Stimulated activated CD8-positive, alpha-beta memory T cell treated with anti-CD3 and anti-CD28 coated beads, Interleukin-15, amount 100 ng/mL, for 24 hours (primary cell): ENCODE measurements at places on chromosomes 2 and 18.

DNA sequence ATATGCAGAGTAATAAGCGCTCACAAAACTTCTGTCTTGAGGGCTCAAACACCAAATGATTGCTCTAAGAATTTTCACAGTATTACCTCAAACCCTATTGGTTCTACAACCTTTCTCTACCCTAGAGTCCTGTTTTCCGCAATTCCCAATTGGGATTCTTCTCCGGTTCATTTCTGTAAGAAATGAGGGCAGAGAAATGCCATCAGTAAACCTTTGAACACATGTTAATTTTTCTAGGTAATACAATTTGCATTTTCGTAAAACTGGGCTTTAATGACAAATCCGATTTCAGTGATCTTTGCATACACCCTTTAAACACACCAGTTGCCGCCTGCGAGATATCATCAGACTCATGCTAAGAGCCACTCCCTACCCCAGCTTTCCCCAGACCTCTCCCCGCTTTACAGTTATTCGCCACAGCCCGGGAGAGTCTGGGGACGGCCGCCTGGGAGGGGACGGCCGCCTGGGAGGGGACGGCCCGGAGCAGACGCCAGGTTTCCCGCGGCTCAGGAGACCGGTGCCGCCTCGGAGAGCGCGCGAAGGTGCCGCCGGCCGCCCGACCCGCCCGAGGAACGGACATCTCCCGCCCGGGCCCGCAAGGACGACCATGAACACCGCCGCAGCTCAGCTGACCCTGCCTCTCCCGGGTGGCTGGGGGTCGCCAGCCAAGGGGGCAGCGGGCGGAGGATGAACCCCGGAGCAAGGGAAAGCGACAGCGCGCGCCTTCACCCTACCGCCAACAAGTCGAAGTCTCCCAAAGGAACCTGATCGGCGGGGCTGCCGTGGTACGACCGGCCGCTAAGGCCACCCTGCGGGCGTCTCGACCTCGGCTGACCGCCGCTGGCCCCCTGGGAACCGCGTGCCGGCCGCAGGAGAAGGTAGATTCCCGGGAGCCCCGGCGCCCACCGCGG is 463 bp downstream of the SMC6 start:
- no peak for DNase-seq

DNA sequence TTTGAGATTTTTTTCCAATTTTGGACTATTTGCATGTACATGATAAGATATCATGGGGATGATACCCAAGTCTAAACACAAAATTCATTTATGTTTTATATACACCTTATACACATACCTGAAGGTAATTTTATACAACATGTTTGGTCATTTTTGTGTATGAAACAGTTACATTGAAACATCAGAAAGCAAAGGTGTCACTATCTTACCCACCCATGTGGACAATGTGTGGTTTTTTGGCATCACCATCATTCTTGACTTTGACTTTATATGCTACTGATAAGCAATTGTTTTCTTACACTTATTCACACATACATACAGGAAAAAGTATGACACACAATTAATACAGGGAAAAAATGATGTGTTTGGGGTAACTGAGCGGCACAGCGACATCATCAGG is 51.0 kb upstream of the ACVR1 start:
- no peak for DNase-seq

- DNase-seq, result no peak
Measured at GRCh38 chr2:113278742-113279139, at the start of gene PAX8. Gene PAX8, minus strand, starts transcription at chr2:113278921. Its CDS starts 527 bp downstream, at chr2:113278394.

DNA sequence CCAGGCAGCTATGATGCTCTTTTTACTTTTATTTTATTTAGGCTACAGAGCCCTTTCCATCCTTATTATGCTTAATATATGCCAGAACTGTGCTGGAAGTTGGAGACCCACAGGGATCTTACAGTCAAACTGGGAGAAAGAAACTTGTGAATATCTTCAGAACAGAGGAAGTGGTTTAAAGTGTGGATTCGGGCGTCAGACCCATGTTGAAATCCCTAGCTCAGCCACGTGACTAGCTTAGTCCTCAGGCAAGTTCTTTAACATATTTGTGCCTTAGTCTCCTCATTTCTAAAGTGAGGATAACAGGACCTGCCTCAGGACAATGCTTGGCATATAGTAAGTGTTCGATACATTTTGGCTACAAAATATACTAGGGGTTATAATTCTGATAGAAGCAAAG is 59.1 kb downstream of the MAP3K20 start:
- no peak for DNase-seq

- no peak for DNase-seq
Measured at GRCh38 chr18:75219745-75220375, 9.3 kb downstream of the TSHZ1 start.

DNA sequence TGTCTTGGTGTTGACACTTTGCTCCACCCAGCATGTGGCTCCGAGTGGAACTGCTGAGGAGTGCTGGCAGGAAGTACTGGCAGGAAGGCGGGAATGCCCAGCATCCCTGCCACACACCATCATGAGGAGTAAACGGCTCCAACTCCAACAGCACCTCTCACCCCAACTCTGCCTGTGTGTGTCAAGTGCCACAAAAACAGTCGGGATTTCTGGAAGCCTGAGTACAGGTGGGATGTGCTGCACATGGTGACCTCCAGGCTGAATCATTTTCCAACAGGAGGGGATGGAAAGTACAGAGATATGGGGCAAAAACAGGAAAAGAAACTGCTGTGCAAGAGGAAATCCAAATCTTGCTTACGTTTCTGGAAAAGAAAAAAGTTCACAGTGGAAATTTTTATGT is 53.6 kb downstream of the PARD6G start:
- DNase-seq, result no peak

GRCh38 chr2:81481994-81482368 is 1177.4 kb upstream of the LRRTM1 start:
- no peak for DNase-seq

GRCh38 chr18:59141294-59142068 is 1.8 kb downstream of the SEC11C start:
- no peak for DNase-seq

- DNase-seq, result no peak
Measured at GRCh38 chr2:205170399-205170798, 511.9 kb upstream of the NRP2 start.

DNA sequence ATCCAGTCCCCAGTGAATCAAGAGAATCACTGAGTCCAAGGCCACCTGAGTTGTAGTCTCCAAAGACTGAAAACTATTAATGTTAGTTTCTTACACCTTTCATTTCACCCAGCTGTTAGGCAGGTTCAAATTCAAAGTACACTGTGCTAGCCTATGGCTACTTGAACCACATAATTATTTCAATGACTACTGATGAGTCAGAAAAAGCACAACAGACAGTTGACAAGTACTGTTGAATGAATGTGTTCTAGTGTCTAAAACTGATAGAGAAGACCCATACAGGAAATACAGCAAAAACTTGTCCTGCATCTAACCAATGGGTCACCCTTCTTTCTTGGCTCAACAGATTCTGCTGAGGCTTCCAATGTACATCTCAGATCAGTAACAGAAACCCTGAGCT is 160.9 kb downstream of the MYO5B start:
- DNase-seq, result no peak

GRCh38 chr2:238427435-238428162 is 872 bp downstream of the ASB1 start:
- DNase-seq, result no peak

GRCh38 chr2:168160897-168161296 is 86.5 kb downstream of the STK39 start:
- DNase-seq, result no peak

DNA sequence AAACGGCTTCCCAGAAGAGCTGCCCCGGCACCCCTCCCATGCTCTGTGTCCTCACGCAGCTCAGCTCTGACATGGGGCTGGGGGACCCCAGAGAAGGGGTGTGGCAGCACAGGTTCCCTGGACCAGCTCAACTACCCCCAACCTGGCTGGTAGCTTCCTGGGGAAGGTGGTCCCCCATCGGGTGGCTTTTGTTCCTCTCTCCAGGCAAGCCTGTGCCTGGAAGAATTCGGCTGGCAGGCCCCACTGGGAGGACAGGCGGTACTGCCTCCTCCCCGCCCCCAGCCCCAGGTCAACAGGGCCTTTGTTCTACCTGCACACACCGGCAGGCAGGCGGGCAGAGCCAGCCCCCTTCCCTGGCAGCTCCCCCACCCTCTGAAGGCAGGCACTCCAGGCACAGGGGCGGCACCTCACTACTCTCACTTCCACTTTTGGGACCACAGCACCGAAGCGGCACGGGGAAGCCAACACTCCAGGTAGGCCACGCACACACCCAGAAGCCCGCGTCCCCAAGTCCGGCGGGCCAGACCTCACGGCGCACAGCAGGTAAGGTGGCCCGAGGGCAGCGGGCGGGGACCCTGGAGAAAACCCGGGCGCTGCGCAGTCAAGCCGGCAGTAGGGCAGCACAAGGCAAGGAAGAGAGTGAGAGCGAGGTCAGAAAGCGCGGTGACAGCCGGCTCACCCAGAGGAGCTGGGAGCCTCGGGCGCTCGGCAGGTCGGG is 1.3 kb downstream of the HS6ST1 start:
- DNase-seq, result no peak

DNA sequence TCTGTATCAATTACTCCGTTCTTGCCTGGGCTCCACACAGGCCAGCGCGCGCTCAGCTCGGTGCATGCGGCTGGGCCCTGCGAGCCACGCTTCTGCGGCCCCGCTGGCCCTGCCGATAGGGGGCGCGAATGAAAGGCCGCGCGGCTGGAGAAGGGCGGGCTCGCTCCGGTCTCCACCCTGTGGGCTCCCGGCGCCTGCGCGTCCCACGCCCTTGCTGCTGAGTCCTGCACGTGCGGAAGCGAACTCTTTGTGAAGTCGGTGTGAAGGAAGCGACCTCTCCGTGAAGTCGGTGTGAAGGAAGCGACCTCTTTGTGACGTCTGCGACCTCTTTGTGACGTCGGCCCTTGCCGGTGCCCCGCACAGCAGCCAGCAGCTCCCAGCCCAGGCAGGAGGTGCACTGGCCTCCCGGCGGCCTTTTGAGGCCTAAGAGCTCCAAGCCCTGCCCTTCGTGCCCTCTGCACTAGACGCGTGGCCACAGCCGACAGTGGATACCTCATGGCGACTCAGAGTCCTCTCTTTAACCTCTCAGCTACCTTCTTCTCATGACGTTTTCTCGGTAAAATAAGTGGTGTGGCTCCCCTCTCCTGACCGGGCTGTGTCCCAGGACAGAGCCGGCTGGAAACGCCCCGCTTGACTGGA is 391.9 kb upstream of the RAB6C start:
- DNase-seq, result no peak

GRCh38 chr18:66682855-66683322 is 79.0 kb upstream of the CDH19 start:
- DNase-seq, result no peak

GRCh38 chr2:114063346-114063745 is 173.5 kb downstream of the ACTR3 start:
- no peak for DNase-seq

- no peak for DNase-seq
Measured at GRCh38 chr2:48471048-48471474, 58.9 kb upstream of the STON1 start.

GRCh38 chr18:44679914-44680272 is 795 bp upstream of the SETBP1 start:
- DNase-seq, result no peak

DNA sequence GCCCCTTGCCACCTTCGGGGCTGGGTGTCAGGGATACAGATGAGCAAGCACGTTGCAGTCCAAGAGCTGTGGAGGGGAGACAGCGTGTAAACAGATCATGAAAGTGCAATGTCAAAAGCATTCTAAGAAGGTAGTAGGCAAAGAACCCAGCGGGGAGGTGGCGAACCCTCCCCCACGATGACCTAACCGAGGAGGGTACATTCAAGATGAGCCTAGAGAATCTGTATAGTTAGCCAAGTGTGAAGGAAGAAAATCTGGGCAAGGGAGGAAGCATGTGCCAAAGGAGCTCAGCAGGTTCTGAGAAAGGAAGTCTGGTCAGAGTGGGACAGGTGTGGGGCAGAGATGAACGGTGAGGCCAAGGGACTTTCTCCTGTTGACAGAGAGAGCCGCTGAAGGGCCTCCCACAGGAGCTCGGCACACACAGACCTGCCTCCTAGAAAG is 106.9 kb downstream of the SP3 start:
- no peak for DNase-seq

GRCh38 chr2:45545943-45546342 is 65.1 kb downstream of the SRBD1 start:
- DNase-seq, result no peak

DNA sequence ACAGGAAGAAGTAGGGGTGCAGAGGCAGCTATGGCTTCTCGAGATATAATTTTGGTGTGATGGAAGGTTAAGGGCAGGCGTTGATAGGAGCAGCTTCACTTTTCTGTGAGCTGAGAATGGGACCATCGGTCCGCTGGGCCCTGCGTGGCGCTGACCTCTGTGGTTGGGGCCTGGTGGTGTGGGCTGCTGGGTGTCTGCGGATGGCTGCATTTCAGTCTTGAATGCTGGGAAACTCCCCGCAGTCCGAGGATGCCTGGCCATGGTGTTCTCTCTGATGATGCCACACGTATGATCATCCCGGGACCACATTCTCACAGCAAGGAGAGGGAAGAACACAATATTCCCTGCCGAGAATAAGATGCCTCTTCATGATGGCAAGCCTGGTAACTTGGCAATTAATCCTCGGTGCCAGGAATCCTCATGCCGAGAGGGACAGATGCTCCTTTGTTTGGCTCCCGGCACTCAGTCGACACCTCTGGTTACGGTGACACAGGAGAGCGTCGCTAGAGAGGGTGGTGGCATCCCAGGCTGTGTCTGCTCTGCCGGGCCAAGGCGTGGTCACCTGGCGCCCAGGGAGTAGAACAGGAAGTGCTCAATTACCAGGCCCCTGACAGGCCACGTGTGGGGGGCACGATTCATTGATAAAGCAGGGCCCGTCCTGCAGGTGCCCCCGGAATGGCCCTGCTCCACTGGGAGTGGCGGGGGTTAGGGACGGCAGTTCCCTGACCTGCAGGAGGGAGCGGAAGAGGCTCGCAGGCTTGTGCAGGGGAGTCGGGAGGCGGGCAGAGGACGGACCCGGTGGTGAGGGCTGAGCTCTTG is 119.4 kb upstream of the CTDP1 start:
- DNase-seq, result no peak

DNA sequence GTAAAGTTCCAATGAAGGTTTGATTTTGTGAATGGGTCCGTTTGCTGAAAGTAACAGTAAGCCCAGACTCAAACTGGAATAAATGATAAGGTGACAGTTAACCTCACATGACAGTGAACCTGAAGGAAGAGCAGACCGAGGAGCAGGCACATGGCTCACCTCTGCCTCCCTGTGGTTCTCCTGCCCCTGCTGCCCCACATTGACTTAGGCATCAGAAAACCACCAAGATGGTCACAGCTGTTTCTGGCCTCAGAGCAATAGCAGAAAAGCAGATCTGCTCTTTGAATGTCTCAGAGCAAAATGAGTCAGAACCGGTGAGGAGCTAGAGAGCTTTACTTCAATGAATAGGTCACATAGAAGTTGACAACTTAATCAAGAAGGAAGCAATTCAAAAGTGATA is 487.6 kb downstream of the METTL4 start:
- no peak for DNase-seq

- DNase-seq, result no peak
Measured at GRCh38 chr18:73785300-73785699, 362.3 kb downstream of the FBXO15 start.

- DNase-seq, result no peak
Measured at GRCh38 chr2:143732076-143732475, 602.9 kb downstream of the ARHGAP15 start.
